ENCODE measurements at places on chromosomes 7 and 10. TPM values are rescaled to one million over a fixed set of nuclear protein-coding genes. Genes with fewer than 3 reads are reported as not detected.

DNA sequence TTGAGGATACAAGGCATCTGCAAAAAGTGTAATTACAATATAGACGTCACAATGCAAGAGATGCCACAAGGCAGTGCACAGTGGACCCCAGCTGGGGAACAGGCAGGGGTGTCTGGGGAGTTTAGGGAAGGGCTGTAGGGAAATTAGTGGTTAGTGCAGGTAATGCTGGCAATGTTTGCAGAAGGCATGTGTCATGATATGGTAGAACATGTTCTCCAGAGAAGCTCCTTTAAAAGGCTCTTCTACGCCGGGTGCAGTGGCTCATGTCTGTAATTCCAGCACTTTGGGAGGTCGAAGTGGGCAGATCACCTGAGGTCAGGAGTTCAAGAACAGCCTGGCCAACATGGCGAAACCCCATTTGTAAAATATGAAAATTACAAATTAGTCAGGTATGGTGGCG, 98.0 kb downstream of the JCAD start:
- no peak for DNase-seq

ANKRD61 gene
- 0.22 TPM for total RNA-seq

DNA sequence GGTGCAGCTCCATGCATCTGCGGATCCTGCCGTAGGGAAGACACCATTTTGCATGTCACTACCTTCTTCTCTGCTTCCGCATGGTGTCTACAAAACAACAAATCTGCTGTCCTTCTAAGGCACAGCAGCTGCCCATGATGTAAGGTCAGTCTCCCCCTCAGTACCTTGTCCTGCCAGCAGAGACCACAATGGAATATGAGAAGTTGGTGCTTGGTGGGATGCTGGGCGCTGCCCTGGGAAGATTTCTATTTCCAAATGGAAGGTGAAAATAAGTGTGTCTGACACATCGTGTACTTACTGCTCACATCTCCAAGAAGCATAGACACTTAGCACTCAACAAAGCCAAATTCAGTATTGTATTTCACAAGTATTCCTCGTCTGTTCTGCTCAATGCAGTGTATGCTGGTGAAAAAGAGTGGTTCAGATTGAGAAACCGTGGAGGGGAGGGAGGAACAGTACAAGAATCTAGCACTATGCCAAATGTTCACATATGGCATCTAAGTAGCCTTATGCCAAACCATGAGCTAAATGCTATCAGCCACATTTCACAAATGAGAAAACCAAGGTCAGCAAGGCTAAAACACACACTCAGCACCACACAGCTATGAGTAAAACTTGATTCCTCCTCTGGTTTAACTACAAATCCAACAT, 95.0 kb downstream of the GRB10 start:
- no peak for DNase-seq

- DNase-seq: no peak
These were observed 92.3 kb upstream of the NANOS1 start for GRCh38 chr10:118937226-118937625.

RAB19 gene
- not detected for total RNA-seq
